ENCODE measurements at places on chromosomes 4 and X.

DNA sequence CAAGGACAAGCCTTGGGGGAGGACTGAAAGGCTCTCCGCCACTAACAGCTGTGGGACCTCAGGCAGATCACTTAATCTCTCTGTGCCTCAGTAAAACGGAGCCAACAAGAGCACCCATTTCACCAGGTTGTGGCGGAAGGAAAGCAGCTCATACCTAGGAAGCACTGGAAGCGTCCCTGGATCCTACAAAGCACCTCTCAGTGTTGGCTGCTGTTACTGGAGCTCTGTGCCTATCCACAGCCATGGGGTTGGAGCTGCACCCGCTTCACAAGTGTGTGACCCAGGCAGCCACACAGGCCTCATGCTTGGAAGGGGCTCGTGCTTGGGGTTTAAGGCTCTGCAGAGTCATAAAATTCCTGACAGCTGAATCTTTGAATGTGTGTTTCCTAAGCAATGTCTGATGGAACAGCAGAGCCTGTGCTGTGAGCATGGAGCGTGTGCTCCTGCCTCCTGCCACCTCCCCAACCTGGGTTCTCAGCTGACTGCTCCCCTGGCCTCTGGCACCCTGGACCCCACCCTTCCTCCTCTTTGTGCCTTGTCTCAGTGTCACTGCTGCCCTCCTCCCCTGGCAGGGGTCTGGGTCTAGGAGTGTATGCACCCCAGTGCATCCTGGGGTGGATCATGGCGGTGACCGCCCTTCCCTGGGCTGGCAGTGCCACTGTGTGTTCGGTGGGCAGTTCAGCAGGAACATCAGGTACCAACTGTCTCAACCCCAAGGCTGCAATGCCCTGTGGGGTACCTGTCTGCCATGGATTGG, 14.4 kb upstream of the MAN2B2 start:
- DNase-seq, result no peak

DNA sequence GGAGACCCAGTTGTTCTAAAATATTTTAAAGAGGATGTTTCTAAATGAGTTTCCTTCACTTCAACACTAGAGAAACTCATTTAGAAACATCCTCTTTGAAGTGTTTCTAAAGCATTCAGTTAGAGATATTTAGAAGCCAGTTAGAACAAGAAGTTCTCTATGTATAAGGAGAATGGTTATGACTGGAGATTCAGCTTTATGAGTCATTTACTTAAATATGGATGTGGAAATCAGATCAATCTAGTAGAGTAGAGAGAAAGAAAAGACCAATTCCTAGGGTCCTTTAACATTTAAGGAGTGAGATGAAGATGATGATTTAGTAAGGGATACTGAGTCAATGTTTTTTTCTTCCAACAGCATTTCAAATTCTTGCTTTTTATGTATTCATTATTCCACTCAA, 234.1 kb downstream of the GRXCR1 start:
- no peak for DNase-seq

GRCh38 chrX:40074959-40075332, 22.8 kb downstream of the BCOR start:
- DNase-seq, result no peak

DNA sequence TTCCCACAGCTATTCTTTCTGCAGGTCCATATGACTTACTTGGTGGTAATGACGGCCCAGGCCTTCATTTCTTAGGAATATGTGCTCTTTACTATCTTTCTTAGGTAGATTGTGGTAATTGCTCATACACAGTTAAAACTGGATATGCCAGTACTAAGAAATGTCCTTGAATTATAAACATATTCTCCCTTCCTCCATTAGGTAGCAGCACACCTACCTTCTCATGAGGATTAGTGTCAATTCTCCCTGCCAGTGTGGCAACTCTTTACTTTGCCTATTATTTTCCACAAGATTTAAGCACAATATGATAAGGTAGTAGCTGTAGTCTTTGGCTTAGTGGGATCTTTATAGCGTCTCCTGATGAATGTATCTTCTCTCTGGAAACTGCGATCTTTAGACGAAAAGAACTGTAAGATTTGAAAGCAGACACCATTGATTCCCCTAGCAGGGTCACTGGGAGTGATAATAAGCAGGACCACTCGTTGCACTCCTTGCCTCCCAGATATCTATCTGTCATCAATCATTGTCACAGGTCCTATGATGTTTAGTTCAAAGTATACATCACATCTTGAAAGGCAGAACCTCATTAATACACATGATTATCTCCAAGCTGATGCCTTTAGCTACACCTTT, 1240.7 kb downstream of the C4orf33 start:
- no peak for DNase-seq

- DNase-seq, result no peak
Observed at GRCh38 chr4:104302731-104303130, 192.0 kb downstream of the CXXC4 start.

GRCh38 chr4:149987330-149988086, 90.7 kb upstream of the DCLK2 start:
- DNase-seq, result no peak

- no peak for DNase-seq
Observed at GRCh38 chr4:88511236-88511635, 12.3 kb downstream of the PYURF start.

- DNase-seq, result peak; percentile 30
Observed at GRCh38 chrX:10106806-10107205, 50.0 kb upstream of the CLCN4 start.

DNA sequence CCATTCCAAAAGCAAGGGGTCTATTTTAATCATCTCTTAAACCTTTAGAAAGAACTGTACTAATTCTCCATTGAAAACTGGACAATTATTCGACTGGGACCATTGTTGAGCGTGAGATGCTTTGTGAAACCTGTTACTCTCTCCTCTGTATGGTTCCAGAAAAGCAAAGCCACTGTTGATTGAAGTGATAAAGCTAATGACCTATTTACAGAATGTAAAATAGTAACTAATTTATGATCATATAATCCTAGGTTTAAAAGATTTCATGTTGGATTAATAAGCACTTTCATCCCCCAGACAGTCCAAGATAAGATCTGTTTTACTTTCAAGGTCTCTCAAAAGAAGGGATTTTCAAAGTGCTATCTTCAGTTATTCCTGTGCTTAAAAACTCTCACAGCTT, 614.5 kb downstream of the TMA16 start:
- no peak for DNase-seq

DNA sequence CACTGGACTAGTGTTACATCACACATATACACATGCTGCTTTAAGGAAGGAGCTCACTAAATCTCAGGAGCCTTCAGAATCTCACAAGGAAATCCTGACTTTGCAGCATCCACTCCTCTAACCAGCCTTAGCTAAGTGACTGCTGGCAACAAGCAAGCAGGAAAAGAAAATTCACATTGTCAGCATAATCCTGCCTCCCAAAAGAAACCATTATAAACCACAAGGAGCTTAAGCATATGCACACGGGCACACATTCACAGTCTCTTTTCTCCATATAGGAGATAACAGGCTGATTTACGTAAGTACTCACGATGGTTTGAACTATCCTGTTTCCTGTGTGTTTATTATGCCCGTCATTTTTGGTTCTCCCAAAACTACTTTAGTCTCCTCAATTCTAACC, 136.3 kb downstream of the TMEM144 start:
- no peak for DNase-seq

GRCh38 chr4:6749340-6750171, 33.0 kb upstream of the KIAA0232 start:
- DNase-seq, result no peak

DNA sequence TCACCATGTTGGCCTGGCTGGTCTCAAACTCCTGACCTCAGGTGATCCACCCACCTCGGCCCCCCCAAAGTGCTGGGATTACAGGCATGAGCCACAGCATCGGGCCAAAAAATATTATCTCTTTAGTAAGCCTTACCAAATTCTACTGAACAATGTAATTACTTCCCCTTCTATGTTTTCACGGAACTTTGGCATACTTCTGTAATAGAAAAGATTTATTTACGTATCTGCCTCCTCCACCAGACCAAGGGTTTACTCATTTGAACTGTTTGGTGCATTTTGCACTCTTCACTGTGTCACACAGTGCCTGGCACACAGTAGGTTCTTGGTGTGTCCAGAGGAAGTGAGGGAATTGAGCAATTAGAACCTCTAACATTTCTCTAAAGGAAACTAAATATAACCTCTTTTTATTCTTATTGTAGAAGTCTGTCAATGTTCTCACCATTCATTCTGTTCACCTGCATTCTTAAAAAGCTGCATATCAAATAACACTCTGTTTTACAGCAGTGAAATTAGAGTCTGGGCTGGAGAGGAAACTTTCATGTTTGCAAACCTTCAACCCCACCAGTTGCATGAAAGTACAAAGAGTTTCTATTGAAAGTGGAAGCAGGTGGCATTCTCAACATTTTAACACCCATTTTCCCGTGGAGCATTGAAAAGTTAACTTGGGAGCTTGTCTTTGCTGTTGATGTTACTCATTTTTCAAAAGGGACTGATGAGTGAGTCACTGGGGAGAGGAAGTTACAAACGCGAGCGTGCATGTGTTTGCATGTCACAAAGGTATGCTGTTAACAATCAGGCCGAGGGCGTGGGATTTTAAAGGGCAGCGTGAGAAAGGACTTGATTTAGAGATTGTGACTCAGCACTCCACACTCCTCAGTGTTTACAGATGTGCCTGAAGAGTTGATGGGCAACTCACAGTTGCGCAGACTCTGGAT, 314.1 kb downstream of the STK32B start:
- DNase-seq, result no peak

DNA sequence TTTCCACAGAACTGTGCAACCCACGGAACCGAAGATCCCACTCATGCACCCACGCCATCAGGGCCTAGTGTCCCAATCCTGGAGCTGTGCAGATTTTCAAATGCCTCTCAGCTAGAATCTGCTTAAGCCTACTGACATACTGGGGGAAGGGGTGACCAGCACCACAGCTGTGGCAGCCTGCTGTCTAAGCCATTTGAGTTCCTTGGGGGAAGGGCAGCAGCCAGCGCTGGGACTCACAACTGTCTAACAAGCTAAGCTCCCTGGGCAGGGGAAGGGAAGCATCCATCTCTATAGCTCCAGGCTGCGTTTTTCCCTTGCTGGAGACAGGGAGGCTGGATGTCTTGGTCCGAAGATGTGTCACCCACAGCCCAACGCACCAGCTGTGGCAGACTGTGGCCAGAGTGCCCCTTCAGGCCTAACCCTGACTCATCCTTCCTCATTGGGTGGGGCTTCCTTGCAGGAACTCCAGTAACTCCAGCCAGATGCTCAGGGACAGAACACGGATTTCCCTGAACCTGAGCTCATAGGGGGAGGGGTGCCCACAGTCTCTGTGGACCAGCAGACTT, 194.8 kb downstream of the CHRDL1 start:
- DNase-seq, result no peak

DNA sequence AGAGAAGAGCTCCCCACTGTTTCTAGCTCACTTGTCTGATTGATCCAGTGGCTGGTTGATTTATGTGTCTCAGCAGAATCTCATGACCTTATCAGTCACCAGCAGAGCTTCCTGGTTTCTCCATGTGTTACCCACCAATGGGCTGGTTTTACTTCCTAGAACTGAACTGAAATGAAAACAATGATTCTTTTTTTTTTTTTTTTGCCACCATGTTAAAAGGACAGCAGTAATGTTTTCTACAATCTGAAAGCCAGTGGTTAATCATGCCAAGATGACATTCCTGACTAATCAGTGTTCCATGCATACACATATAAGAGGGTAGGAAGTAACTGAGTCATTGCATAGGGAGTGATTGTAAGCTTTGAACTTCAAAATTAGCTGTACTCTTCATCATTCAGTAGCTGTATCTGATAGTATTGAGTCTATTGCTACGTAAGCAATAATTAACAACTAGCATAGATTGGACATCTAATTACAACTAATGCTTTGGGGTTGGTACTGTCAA, 67.7 kb downstream of the SLC4A4 start:
- DNase-seq, result no peak

DNA sequence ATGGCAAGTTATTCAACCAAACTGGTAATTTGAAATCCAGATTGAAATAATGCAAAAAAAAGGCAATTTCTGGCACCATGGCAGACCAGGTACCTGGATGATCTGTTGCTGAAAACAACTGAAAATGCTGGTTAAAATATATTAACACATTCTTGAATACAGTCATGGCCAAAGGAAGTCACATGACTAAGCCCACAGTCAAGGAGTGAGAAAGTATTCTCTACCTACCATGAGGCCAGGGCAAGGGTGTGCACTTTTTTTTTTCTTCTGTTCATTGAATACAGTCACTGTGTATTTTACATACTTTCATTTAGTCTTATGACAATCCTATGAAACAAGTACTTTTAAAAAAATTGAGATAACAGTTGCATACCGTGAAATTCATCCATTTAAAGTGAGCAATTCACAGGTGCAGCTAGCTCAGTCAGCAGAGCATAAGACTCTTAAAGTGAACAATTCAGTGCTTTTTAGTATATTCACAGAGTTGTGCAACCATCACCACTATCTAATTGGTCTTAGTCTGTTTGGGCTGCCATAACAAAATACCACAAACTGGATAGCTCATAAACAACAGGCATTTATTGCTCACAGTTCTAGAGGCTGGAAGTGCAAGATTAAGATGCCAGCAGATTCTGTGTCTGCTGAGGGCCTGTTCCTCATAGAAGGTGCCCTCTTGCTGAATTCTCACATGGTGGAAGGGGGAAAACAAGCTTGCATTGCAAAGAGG, 4.8 kb upstream of the MPP1 start:
- DNase-seq, result no peak

GRCh38 chrX:27241981-27242380, 221.2 kb downstream of the PPP4R3C start:
- no peak for DNase-seq

GRCh38 chrX:12994321-12994720, 19.4 kb downstream of the TMSB4X start:
- DNase-seq, result no peak

DNA sequence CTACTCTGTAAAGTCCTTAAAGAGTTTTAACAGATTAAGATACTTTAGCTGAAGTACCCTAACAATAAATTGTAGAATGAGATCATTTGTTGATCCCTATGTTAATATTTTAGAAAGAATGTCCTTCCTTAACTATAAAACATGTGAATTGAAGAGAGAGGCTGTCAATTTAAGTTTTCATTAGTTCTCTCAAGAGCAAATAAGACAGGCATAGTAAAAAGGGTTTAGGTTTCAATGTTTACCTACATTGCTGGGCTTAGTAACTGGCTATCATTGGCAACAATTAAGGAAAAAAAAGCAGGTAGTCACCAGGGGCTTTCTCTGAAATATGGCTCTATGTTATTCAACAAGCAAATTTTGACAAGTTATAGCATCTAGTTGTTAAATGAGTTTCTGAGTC, 91.5 kb downstream of the ATRX start:
- no peak for DNase-seq

DNA sequence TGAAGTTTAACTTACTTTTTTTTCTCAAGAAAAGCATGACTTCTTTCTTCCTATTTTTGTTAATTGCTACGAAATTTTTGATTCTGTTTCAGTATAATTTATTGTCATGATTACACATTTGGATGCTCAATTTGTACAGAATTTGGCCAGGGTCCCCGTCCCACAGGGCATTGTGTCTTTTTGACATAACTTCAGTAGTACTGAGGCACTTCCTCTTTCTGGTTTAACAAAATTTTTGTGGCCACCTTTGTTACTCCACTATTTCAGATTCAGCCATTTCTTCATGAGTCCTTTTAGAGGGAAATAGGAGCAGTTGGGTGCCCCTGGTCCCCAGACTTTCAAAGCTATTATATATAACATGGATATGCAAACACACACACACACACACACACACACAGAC, 1248.7 kb downstream of the PCDH7 start:
- no peak for DNase-seq
